ENCODE measurements at places on chromosomes 3 and 15.
A peak's percentile ranks its signal among the peaks of the same experiment; 100 is the strongest.

DNA sequence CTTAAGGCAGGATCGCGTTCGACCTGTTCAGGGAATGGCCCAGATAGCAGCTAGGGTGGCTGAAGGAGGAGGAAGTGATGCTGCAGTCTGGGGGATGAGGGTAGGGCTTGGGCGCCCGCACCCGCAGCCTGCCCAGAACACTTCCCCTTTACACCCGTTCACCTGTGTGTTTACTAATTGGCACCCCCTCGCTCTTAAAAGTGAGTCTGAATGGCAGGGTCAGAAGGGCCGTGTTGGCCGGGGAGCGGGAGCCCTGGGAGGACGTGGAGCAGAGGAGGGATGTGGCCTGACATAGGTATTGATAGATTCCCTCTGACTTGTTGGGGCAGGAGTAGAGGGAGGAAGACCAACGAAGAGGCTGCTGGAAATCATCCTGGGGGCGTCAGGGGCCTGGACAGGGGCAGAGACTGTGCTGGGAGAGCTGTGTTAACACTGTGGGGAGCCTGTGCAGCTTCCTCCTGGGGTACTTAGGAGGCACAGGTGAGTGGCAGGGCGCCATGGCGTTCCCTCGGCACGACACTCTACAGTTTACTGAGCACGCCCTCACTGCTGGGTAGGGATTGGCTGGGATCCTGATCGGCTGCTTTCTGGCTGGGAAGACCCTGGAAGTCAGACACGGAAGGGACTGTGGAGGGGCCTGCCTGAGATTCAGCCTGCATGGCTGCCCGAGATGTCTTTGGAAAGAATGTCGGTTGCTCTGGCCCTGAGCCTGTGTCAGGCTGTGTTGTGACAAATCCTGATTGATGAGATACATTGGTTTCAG is 51.7 kb downstream of the SLC6A6 start:
- no peak overlapping the region for H3K4me3 ChIP-seq
- peak overlapping the region; percentile 13 for H3K27ac ChIP-seq
- no peak for DNase-seq
- H3K27me3 ChIP-seq: no peaks in the 10 kb centered on the region

GRCh38 chr3:24387000-24387399 is 107.7 kb downstream of the THRB start:
- no peak overlapping the region for H3K27ac ChIP-seq
- no peak for DNase-seq
- H3K27me3 ChIP-seq: no peaks in the 10 kb centered on the region
- no peaks in the 10 kb centered on the region for H3K36me3 ChIP-seq
- no peak overlapping the region for H3K4me3 ChIP-seq

GRCh38 chr3:193780810-193781478 is 187.9 kb downstream of the OPA1 start:
- peak overlapping the region; percentile 65 for H3K27ac ChIP-seq
- H3K27me3 ChIP-seq: peaks cover 6% of the 10 kb centered on the region

DNA sequence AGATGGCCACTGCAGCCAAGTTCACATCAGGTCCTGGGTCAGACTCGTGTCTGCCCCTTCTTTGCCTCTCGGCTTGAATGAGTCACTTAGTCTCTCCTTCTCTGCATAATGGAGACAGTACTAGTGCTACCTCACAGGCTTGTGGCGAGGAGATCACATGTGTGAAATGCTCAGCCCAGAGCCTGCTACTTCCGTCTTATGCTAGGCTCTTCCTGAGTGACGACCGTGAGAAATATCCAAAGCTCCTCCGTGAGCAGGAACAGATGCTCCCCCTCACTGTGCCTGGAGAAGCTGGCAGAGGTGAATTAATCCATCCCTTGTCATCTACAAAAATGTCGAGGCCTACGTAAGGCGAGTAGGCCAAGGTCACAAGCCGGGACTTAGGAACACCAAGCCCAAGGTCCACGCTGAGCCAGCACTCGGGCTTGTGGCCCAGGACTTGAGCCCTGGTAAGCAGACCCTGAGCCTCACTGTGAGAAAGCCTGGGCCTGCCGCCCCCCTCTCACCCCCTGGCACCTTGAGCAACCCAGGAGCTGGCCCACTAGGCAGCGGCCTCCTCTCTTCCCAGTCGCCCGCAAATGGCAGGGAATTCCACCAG is 17.9 kb downstream of the PAK6 start:
- DNase-seq: no peak
- H3K27ac ChIP-seq: no peak overlapping the region
- H3K4me3 ChIP-seq: no peak overlapping the region
- peaks cover 78% of the 10 kb centered on the region for H3K36me3 ChIP-seq

GRCh38 chr3:182121401-182121800 is 409.7 kb downstream of the SOX2 start:
- H3K36me3 ChIP-seq: no peaks in the 10 kb centered on the region
- no peak overlapping the region for H3K4me3 ChIP-seq
- H3K27me3 ChIP-seq: no peaks in the 10 kb centered on the region

- no peak for DNase-seq
- no peaks in the 10 kb centered on the region for H3K36me3 ChIP-seq
- no peak overlapping the region for H3K4me3 ChIP-seq
- H3K27ac ChIP-seq: no peak overlapping the region
Measured at GRCh38 chr3:138404121-138404520, 30.3 kb upstream of the ESYT3 start.

DNA sequence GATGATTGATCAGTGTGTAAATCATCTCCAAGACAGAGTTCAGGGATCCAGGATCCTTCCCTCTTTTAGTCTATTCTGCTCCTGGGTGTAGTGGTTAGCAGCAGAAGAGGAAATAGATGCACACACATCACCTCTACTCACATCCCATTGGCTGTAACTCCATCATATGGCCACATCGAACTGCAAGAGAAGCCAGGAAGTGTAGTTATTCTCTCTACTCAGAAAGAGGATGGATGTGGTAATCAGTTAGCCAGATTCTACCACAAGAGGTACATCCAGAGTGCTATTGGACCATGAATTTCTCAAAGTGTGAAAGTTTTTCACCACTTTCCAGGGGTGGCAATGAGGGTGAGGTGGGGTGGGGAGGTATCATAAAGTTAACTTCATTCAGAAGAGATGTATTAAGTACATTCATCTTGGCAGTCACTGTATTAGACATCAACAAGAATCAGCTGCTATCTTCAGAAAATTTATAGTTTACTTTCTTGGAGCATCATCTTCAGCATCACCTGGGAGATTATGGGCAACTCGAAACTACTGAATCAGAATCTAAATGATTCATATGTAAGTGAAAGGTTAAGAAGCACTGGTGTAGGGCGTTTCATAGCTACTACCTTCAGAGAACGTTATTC is 60.6 kb upstream of the GAP43 start:
- no peak for DNase-seq
- no peaks in the 10 kb centered on the region for H3K4me1 ChIP-seq
- no peak overlapping the region for H3K4me3 ChIP-seq
- no peak overlapping the region for H3K27ac ChIP-seq

DNA sequence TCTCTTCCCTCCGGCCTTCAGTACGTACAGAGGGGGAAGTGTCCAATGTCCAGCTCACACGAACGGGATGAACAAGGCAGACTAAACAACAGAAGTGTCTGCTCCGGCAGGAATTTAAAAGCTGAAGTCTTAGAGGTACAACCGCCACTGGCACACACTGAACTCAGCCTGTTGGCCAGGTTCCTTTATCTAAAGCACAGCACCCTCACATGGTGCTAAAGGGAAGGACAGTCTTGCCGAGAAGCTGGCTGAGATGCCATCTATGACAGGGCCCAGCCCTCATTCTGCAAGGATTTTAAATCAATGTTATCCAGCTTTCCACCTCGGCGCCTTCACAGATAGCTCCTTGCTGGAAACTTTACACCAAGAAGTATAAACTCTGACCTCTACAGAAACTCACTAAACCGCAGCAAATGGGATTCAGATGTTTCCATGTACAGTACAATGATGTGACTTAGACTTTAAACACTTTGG is 2.8 kb downstream of the ADAMTS17 start:
- H3K4me1 ChIP-seq: peaks cover 4% of the 10 kb centered on the region
- no peak overlapping the region for H3K4me3 ChIP-seq
- H3K27ac ChIP-seq: no peak overlapping the region
- DNase-seq: no peak
- H3K36me3 ChIP-seq: no peaks in the 10 kb centered on the region

DNA sequence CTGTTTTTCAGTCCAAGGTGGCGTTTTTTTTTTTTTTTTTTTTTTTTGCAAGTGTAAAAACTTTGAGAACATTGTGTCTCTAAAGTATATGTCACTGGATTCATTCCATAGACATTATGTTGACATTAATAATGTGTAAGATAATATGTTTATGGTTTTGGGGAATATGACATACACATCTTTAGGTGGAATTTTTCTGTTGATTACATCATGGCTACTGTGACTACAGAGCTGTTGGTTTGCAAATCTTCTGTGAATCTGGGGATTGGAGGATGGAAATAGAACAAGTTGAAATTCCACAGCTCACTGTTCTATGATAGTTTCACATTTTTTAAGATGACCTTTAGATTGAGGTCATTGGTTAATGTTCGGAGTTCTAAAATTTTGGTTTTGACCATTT is 24.4 kb upstream of the PLSCR2 start:
- DNase-seq: no peak
- no peak overlapping the region for H3K27ac ChIP-seq
- no peaks in the 10 kb centered on the region for H3K27me3 ChIP-seq
- H3K4me1 ChIP-seq: no peaks in the 10 kb centered on the region
- H3K36me3 ChIP-seq: no peaks in the 10 kb centered on the region

DNA sequence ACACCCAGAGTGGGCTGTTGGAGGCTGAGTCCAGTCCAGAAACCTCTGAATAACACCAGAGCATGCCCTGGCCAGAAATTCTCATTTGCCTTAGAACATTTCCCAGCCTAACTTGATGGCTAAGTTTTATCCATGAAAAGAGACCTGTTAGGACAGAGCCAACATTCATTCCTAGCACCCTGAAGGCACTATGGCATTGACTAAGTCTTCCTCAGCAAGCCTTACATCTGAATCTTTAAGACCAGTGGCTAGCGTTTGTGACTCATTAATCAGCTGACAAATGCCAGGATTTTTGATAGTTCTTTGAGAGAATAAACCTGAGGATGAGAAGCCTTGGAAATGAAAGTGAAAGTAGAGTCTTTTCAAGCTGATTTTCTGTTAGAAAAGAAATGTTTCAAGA is 1087.1 kb upstream of the ALCAM start:
- no peak for DNase-seq
- H3K4me1 ChIP-seq: no peaks in the 10 kb centered on the region
- H3K36me3 ChIP-seq: no peaks in the 10 kb centered on the region
- no peaks in the 10 kb centered on the region for H3K27me3 ChIP-seq

DNA sequence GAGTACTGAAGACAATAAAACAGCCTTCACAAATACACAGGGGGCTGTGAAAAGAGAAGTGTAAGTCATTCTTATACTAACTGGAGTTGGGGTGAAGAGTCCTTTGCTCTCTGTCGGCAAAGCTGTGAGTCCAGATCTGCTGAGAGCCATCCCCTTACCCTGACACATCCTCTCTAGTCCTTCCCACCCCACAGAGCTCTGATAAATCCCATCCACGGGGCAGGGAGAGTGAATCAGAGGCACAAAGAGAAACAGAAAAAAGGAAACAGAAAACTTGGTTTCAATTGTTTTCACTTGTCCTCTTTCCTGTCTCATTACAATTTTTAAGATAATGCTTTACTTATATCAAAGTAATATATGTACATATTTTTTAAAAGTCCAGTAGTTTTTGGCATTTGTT is 18.2 kb upstream of the ZNF639 start:
- no peaks in the 10 kb centered on the region for H3K27me3 ChIP-seq
- no peak overlapping the region for H3K27ac ChIP-seq
- H3K4me1 ChIP-seq: no peaks in the 10 kb centered on the region
- H3K36me3 ChIP-seq: no peaks in the 10 kb centered on the region

DNA sequence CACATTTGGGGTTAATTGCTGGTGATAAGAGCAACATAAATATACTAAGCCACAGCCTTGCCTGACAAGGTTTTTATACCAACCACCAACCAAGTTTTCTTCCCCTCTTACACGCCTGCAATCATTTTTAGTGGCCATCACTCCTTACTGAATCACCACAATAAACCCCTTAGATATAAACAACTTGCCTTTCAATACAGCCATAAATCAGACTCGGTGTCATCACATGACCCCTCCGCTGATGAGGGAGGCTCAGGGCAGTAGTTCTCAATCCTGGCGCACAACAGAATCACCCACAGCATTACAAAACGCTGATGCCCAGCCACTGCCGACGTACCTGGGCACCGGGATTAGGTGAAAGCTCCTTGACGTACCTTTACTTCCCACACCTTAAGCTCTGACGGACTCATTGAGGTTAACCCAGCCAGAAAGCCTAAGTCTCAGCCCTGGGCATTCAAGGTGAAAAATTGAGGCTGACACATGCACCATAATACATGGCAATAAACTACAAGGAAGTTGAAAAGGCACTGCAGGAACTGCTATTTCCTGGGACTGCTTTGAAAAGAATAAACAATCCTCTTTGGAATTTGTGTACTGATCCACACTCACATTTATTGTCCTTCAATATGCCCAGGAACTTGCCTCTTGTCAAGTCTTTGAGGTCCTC is 17.1 kb downstream of the ADCY5 start:
- no peaks in the 10 kb centered on the region for H3K4me1 ChIP-seq
- H3K36me3 ChIP-seq: no peaks in the 10 kb centered on the region
- no peaks in the 10 kb centered on the region for H3K27me3 ChIP-seq
- peak overlapping the region; percentile 49 for H3K27ac ChIP-seq

GRCh38 chr3:155106119-155106518 is 26.0 kb downstream of the MME start:
- no peaks in the 10 kb centered on the region for H3K27me3 ChIP-seq
- H3K4me1 ChIP-seq: no peaks in the 10 kb centered on the region
- no peak overlapping the region for H3K27ac ChIP-seq

GRCh38 chr15:70299931-70300869 is 202.5 kb upstream of the TLE3 start:
- no peak for DNase-seq
- H3K27ac ChIP-seq: no peak overlapping the region
- H3K27me3 ChIP-seq: no peaks in the 10 kb centered on the region
- no peaks in the 10 kb centered on the region for H3K4me1 ChIP-seq
- H3K4me3 ChIP-seq: no peak overlapping the region

GRCh38 chr3:195755391-195755790 is 34.6 kb downstream of the MUC20 start:
- H3K36me3 ChIP-seq: no peaks in the 10 kb centered on the region
- no peak for DNase-seq
- H3K4me1 ChIP-seq: peaks cover 9% of the 10 kb centered on the region
- no peak overlapping the region for H3K4me3 ChIP-seq

DNA sequence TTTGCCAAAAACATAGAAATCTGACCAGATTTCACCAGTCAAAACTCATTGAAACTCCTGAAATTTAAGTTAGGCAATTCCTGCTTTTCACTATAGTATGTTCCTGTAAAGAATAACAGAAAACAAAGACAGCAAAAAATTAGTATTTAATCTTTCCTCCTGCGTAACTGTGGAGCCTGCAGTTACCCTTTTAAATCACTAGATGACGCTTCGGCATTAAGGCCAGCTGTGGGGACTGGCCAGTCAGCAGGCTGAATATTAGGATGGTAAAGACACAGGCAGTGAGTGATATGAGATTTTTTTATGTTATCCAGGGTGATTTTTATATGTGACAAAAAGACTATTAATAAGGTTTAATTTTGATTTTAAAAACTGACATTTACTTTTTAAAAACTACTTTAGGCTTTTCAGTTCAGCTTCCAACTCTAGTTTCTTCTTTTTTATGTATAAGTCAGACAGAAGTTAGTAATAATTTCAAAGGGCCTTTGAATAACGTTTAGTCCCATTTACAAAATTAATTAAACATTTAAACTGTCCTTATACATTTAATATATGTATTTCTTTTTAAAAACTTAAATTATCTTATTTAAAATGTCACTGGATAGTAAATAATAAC is 165.1 kb downstream of the PPM1L start:
- no peak for DNase-seq
- no peaks in the 10 kb centered on the region for H3K27me3 ChIP-seq
- no peak overlapping the region for H3K27ac ChIP-seq
- no peaks in the 10 kb centered on the region for H3K4me1 ChIP-seq
- no peak overlapping the region for H3K4me3 ChIP-seq
- H3K36me3 ChIP-seq: no peaks in the 10 kb centered on the region
